ENCODE measurements at places on chromosomes 13 and 19. TPM values are rescaled to one million over a fixed set of nuclear protein-coding genes. Genes with fewer than 3 reads are reported as not detected.

Gene THSD1
- total RNA-seq = 25.2 TPM

Gene ZNF358
- total RNA-seq = 52.1 TPM

DNA sequence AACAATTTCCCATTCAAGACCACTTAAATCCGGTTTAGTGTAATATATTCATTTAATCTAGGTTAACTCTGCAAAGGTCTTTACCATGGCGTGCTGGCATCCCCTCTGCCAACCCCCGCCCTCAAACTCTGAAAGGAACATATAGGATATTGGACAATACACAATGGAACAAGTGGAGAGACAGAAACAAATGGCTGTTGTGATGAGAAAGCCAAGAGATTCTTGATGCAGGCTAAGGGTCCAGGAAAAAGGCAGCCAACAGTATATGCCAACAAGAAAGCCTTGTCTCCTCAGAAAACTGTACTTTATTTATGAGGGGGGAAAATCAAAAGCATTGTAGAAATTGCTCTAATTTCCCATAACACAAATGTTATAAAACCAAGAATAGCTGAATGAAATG is 407.3 kb upstream of the SGCG start:
- no peaks in the 10 kb centered on the region for H3K36me3 ChIP-seq
- H3K27ac ChIP-seq = no peak overlapping the region
- H3K4me1 ChIP-seq = no peaks in the 10 kb centered on the region
- H3K27me3 ChIP-seq = no peaks in the 10 kb centered on the region
- no peak overlapping the region for H3K4me3 ChIP-seq
- no peak for DNase-seq

Gene FXYD3
- not detected for total RNA-seq

DNA sequence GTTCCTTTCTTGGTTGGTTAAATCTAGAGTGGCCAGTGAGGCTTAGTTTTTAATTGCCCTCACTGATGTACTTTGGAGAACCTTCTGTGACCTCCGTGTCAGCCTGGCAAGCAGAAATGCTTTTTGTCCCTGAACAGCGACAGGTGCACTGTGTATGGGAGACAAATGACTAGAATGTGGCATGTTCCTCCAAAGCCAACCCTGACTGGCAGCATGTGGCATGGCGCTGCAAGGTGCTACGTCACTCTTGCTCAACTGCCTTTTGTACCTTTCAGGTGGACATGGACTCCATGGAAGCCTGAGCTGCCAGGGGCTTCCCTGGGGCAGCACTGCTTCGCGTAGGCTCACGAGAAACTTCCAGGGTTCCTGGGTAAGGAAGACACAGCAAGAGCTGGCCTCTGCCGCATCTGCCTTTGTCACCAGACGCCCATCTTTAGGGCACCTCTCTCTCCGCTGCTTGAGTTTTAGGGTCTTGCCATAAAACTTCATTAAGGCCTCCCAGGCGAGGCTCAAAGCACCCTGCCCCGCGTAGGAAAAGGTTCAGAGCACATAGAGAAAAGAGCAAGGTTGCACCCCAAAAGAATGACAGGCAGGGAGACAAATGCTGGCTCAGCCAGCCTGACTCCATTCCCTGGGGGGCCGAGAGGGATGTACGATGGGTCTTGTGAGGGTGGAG is 167.1 kb upstream of the SOX1 start:
- no peak for DNase-seq
- no peaks in the 10 kb centered on the region for H3K4me1 ChIP-seq
- H3K4me3 ChIP-seq = no peak overlapping the region
- H3K27me3 ChIP-seq = no peaks in the 10 kb centered on the region
- no peak overlapping the region for H3K27ac ChIP-seq
